ENCODE measurements at places on chromosomes 11 and 22.
A peak's percentile ranks its signal among the peaks of the same experiment; 100 is the strongest.

- DNase-seq, result no peak
Measured at GRCh38 chr11:36358436-36358835, 62.3 kb downstream of the PRR5L start.

- DNase-seq, result no peak
Measured at GRCh38 chr22:22371031-22371541, 126.5 kb downstream of the VPREB1 start.

GRCh38 chr11:112223121-112223520 lies 3.1 kb upstream of the PTS start:
- no peak for DNase-seq

DNA sequence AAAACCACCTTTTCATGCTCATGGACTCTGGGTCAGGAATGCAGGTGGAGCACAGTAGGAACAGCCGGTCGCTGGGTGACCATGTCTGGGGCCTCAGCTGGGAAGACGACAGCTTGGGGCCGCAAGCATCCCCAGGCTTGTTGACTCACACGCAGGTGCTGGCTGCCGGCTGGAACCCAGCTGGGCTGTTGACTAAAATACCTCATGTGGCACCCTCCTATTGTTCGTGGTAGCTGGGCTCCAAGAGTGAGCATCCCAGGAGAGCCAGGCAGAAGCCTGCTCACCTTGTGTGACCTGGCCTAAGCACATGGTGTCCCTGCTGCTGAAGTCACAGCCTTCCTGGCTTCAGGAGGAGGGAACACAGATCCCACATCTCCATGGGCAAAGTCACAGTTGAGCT lies 9.4 kb downstream of the DPP3 start:
- DNase-seq, result no peak

DNA sequence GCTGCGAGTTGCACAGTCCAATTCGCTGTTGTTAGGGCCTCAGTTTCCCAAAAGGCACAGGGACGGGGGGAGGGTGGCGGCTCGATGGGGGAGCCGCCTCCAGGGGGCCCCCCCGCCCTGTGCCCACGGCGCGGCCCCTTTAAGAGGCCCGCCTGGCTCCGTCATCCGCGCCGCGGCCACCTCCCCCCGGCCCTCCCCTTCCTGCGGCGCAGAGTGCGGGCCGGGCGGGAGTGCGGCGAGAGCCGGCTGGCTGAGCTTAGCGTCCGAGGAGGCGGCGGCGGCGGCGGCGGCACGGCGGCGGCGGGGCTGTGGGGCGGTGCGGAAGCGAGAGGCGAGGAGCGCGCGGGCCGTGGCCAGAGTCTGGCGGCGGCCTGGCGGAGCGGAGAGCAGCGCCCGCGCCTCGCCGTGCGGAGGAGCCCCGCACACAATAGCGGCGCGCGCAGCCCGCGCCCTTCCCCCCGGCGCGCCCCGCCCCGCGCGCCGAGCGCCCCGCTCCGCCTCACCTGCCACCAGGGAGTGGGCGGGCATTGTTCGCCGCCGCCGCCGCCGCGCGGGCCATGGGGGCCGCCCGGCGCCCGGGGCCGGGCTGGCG lies at the start of gene BCR:
Gene BCR (plus strand): TSS at position 209 of the 592 bp plus-strand sequence. CDS start 452 bp downstream, outside the sequence.
- DNase-seq, result no peak

DNA sequence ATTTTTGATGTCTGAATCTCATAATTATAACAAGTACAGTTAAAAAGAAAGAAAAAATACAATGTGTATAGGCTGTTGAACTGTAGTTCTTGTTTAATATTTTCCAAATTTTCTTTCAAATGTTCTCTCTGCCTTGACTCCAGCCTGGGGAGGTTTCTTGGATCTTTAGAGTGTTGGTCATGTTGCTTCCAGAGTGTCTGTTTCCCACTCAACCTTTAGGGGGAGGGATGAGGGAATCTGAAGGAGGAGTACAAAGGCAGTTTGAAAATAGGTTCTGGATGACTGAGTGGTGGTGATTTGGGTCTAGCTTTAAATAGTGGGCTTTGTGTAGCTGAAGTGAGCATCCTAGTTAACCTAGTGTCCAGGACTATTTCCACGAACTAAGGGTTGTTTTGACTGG lies 2.0 kb downstream of the CTNND1 start:
- DNase-seq, result no peak

DNA sequence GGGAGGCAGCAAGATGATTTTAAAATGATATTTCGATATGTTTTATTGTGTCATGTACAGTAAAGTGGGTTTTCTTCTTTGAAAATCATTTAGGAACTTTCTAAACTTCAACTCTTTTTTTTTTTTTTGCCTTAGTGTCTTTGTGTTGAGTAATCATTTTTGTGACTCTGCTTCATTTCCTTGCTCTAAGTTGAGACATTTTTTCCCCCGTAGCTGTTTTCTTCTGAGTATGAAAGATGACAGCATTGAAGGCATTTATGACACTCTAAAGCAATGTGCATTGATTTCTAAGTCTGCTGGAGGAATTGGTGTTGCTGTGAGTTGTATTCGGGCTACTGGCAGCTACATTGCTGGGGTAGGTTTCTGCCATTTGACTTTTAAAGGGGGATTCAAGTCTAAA lies 23.5 kb downstream of the RRM1 start:
- no peak for DNase-seq

DNA sequence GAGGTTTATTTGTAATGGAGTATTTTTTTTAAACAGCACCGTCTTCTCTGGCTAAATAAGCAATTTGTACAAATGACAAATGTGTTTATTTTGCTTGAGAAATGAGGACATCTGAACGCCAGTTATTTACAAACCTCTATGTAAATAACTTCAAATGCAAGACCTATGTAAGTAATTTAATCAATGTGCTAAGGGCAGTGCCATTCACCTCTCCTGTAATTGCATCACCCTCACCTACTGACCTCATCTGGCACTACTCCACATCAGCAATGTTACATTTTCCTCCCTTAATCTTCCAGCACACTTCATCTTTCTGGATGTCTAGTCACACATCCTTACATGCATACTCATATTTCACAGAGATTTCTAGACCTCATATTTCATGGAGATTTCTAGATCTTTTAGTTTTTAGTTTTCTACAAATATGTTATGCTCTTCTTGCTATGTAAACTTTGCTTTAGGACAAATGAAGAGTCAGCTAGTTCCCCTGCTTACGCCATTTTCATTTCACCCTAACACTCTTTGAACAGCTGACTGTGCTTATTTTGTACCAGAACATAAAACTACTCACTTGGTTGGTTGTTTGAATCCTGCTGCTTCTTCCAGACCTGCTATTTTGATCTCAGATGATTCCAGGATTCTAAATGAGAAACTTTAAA lies 238.6 kb downstream of the GRM5 start:
- DNase-seq, result no peak

DNA sequence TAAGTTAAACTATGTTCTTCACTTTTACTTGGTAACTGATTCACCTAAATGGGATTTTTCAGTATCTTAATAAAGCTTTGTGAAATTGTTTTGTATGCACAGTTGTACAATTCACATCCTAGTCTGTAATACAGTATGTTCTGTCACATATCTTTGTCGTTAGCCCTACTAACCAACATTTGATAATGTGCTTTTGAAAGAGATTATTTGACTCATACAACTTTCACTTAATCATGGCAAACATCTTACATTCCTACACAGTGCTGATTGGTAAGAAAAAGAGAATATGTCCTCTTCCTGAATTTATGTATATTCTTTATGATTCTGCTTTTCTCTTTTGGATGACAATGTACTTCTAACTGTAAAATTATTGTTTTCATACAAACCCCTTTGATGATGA lies 234.5 kb downstream of the METTL15 start:
- DNase-seq, result peak; percentile 41

- no peak for DNase-seq
Measured at GRCh38 chr22:36528341-36528740, 625 bp downstream of the EIF3D start.

DNA sequence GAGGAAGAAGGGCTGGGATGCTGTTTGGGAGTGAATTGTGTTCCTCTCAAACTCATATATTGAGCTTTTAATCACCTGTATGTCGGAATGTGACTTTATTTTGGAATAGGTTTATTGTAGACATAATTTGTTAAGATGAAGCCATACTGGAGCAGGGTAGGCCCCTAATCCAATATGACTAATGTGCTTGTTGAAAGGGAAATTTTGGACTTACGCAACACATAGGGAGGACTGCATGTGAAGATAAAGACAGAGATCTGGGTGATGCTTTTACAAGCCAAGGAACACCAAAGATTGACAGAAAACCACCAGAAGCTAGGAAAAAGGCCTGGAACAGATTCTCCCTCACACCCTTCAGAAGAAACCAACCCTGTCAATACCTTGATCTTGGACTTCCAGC lies 43.2 kb upstream of the OVCH2 start:
- no peak for DNase-seq

GRCh38 chr11:25961539-25961938 lies 370.4 kb upstream of the ANO3 start:
- no peak for DNase-seq

DNA sequence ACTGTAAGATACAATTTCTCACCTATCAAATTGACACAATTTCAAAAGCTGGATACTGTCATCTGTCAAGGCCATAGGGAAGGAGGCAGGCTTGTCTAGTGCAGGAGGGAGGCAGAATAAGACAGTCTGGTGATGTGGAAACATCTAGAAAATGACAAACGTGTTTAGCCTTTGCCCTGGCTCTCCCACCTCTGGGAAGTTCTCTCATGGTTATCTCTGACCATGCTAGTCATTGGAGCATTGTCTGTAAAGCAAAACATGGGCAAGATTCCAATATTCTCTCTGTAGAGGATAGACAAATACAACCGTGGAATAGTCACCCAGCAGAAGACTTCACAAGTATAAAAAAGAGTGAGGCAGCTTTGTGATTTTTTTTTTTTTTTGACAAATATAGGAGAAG lies 9.1 kb upstream of the SERHL2 start:
- peak; percentile 11 for DNase-seq

GRCh38 chr11:119473226-119473625 lies 50.3 kb upstream of the THY1 start:
- no peak for DNase-seq

GRCh38 chr11:33438301-33438700 lies 181.1 kb downstream of the HIPK3 start:
- DNase-seq, result no peak

DNA sequence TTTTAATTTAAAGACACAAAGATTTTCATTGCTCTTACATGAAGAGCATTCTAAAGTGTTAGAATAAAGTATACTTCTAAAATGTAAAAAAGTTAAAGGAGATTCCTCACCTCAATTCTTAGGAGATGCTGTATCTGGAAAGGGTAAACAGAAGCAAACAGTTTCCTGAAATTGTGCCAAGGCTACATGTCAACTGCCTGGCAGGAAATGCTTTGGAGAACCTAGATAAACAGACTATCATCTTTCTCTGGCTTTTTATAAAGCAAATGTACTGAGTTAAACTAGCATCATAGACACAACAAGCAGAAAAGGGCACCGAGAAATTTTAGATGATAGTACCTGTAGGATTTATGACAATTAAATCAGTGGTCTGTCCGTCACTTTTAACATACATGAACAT lies 24.7 kb upstream of the AKIP1 start:
- no peak for DNase-seq

DNA sequence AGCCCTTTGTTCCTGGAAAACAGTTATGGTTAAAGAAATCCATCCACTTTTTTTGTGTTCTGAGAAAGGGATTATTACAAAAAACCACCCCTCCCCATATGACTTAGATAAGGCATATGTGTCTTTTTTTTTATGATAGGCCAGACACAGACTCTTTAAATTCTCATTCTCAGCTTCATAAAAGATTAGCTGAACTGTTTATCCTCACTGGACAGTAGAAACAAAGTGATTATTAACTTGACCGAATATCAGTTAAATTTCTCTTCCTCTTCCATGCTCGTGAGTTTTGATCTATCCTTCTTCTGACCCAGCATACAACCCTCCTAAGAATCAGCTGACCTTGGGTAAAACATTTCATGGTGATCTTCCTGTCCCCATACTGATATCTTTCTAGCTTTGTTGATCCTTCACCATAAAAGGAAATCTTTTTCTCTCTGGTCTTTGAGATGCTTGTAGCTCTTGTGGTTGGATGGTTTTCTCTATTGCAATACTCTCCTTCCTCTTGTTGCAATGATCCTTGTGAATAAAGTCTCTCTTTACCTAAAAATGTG lies 26.2 kb downstream of the OR2AG2 start:
- DNase-seq, result no peak

- no peak for DNase-seq
Measured at GRCh38 chr11:80559942-80560341, 1119.1 kb upstream of the TENM4 start.

- DNase-seq, result peak; percentile 83
Measured at GRCh38 chr11:29321293-29322132, 695.3 kb downstream of the KCNA4 start.

DNA sequence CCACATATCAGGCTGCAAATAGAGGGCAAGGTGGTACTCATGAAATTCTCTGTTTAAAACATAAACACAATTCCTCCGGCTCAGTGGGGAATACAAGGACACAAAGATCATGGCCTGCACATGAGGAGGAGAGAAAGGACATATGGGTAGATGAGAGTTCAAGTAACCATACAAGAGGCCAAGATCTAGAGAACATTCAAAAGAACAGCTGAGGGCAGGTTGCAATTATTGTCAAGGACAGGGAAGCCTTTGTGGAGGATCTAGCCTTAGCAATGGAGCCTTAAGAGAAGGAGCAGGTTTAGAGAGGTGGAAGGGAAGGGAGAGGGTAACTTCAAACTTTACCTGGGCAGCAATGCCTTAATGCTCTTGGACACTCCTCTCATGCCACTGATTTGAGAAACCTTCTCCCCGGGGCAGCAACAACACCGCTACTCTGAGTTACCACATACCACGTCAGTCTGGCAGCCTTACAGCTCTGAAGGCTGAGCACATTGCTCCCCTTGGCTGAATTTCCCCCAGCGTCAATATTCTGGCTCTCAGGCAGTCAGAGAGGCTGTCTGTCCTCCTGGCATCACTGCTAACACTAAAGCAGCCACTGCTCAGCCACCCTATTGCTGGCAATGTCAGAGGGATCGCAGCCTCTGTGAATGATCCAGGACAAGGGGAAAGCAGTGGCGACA lies 55.5 kb downstream of the CLPB start:
- no peak for DNase-seq

DNA sequence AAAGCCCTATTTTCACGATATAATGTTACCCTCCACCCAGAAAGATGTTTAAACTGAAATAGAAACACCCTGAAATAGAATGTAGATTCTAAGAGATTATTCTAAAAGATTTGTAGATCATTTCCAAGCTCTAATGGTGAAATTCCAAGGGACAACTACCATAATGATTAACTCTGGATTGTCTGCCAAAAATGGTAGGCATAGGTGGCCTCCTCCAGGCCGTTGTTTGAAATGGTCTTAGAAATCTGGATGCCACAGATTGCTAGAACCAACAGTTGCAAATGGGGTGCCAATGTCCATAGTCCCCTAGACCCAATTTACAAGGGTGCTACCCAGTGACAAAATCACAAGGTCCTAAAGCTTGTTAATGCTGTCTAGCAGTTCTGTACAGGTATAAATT lies 6.7 kb upstream of the SLC6A5 start:
- no peak for DNase-seq

- DNase-seq, result peak; percentile 55
Measured at GRCh38 chr11:124174001-124174583, 9.1 kb upstream of the OR10D3 start.
